Urothelium cell line (cell line): ENCODE measurements at places on chromosomes 3 and 15.

GRCh38 chr3:96779810-96780209 is 34.6 kb upstream of the EPHA6 start:
- no peak for DNase-seq

GRCh38 chr3:193842029-193842798 is 249.2 kb downstream of the OPA1 start:
- no peak for DNase-seq

GRCh38 chr3:97835761-97836160 is 13.9 kb downstream of the CRYBG3 start:
- no peak for DNase-seq

- DNase-seq, result peak; percentile 74
These were observed 95.7 kb upstream of the C3orf80 start for GRCh38 chr3:160129459-160130061.

- no peak for DNase-seq
These were observed 376.3 kb downstream of the LPP start for GRCh38 chr3:188530226-188530625.

DNA sequence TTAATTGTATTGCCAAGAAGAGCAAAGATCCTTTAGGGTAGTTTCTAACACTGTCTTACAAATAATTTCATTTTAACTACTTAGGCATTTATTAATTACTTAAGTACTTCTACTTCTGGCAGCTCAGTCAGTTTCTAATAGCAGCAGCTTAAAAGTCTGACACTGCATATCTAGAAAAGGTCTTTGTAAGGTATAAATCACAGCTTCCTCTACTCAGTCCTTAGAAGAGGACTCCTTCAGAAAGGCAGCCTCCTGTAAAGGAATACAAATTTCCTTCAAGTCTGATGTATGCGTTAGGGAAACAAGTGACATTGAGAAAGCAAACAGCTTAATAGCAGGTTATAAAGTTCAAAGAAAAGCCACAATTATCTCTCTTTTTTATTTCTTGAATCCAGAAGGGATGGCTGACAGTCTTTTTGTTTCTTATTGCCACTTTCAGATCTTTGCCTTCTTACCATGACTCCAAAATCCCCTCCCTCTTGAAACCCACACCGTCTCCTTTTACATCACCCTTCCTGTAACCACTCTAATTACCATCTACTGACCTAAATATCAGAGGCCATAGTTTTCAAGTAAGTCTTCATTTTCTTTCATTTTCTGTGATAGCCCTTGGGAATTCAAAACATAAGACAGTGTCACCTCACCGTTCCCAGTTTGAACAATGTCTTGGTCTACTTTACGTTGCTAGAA is 109.5 kb downstream of the CGGBP1 start:
- no peak for DNase-seq

DNA sequence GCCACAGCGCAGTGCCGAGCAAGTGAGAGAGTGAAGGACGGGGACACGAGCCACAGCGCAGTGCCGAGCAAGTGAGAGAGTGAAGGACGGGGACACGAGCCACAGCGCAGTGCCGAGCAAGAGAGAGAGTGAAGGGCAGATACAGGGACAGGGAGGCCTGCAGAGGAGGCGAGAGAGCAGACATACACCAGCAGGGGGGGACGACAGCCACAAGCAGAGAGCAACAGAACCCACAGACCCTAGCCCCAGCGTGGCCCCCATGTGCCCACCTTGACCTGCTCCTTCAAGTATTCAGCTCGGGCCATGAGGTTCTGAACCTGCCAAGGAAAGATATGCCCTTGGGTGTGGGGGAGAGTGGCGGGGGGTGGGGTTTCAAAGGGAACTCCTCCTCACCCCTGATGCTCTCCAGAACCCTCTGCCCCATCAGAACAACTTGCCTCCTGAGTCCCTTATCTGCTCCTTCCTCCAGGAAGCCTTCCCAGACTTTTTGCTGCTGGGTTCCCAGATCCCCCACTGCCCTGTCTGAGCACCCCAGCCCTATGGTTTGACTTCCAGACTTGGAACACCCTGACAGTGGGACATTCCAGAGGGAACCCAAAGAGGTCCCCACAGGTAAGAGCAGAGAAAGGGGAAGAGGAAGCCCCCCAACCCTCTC is 5.3 kb downstream of the ULK3 start:
- no peak for DNase-seq

- peak; percentile 76 for DNase-seq
These were observed 69.3 kb downstream of the NTRK3 start for GRCh38 chr15:88187195-88187594.

GRCh38 chr3:84299329-84299728 is 659.5 kb upstream of the CADM2 start:
- DNase-seq, result no peak

DNA sequence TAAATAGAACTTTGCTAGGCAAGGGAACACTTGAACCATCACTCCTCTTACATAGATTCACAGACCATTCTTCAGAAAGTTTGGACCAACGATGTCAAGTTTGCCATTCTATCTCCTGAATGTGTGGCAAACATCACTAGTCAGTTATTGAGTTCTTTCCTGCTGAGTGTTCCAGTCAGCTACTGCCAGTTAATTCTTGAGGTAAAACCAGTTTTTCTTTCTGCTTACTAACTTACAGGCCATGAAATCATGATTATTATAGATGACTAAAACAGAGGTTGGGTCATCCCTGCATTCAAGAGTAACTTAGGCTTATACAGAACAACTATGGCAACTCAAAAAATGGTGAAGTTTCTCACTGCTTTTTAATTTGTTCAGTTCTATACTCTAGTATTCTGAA is 88.2 kb downstream of the AP4E1 start:
- DNase-seq, result no peak

GRCh38 chr3:195366200-195366925 is 76.5 kb downstream of the ACAP2 start:
- no peak for DNase-seq

- DNase-seq, result no peak
These were observed 419.5 kb upstream of the C2CD4B start for GRCh38 chr15:62584301-62585235.

GRCh38 chr3:179512378-179512777 is 50.3 kb upstream of the ACTL6A start:
- no peak for DNase-seq

- DNase-seq, result no peak
These were observed 75.2 kb downstream of the CHSY1 start for GRCh38 chr15:101176625-101177024.

GRCh38 chr3:42980209-42980608 is 1.1 kb downstream of the GASK1A start:
- no peak for DNase-seq

DNA sequence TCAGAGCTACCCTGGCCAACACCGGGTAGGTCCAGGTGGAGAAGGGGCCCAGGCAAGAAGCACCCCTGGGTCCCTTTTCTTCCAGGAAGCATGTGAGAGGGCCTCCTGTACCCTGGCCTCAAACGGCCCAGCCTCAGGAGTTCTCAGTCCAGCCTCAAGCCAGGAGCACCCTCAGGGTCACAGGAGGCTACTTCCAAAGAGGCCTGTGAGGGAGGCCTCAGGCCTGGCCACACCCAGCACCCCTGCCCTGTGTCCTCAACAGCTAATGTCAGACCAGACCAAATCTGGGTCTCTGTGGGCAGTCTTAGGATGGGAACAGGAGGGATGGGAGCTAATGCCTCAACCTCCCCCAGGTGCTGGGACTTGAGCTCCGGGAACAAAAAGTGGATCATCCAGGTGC is 23.5 kb downstream of the PTH1R start:
- no peak for DNase-seq

GRCh38 chr3:61268644-61269043 is 17.4 kb upstream of the FHIT start:
- DNase-seq, result no peak

DNA sequence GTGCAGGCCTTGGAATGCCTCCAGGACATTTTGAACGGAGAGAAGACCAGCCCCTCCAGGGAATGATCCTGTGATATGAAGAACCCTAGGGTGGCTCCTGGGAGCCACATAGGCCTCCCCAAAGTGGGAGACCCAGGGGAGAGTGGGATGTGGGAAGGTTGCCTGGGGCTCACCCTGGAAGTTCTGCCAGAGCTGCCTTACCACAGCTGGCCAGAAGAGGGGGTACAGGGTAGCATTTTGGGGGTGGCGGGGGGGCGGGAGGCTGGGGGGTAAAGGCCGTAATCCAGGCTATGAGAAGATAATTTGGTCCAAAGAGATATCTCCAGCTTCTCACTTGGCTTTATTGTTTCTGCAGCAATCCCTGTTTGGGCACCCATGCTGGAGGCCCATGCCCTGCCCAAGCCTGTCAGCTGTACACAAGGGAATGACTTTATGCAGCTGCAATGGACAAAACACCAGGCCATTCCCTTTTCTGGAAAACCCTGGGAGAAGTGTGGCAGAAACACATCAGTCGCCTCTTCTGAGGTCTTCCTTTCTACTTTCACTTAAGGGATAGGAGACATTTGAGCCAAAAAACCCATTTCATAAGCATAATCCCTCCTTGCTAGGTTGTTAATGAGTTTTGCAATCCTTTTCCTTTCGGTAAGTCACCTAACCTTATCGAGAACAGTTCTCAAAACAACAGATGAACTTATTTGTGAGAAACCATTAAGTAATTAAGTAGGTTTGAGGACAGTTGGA is 11.0 kb upstream of the MUSTN1 start:
- no peak for DNase-seq

GRCh38 chr3:99108508-99108907 is 207.0 kb upstream of the DCBLD2 start:
- peak; percentile 74 for DNase-seq

DNA sequence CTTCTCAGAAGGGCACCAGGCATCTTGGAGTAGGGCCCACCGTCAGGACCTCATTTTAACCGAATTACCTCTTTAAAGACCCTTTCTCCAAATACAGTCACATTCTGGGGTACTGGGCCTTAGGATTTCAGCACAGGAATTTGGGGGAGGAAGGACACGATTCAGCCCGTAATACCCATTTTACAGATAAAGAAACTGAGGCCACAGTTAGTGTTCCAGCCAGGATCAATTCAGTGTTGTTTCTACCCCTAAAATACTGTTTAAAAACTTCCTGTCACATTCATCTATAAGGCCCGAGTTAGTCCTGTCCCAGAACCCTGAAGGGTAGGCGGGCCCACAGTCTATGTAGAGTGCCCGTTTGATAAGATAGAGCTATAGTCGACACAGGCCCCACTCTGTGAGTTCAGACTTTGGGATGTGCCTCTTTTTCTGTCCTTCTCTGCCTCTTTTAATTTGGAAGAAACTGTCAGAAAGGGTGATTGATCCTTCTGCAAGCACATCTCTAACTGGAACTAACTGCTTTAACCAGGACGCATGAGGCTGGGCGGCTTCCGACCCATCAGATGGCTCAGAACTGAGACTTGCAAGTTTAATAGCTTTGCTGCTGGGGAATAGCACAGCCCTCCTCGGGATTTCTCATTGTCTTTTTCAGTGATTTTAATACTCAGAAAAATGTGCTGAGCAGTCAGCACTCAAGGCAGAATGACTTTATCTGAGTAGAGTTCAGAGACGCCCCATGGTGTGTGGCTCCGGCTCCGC is 19.5 kb downstream of the BFSP2 start:
- no peak for DNase-seq

DNA sequence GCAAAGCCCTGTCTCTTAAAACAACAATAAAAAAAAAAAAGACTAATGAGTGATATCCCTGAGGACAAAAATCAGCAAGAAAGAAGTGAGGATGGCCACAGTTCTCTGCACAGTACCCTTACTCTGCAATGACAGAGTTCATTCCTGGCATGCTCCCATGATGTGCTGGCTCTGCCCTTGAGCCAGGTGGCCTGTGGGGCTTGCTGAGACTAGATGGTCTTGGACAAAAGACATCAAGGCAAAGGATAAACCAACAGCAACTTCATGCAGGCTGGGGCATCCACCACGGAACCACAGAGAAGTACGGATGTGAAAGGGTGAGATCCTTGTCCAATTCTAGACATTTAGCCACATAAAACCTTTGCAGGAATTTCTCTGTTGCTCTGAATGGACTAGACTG is 12.7 kb downstream of the MGLL start:
- DNase-seq, result no peak

DNA sequence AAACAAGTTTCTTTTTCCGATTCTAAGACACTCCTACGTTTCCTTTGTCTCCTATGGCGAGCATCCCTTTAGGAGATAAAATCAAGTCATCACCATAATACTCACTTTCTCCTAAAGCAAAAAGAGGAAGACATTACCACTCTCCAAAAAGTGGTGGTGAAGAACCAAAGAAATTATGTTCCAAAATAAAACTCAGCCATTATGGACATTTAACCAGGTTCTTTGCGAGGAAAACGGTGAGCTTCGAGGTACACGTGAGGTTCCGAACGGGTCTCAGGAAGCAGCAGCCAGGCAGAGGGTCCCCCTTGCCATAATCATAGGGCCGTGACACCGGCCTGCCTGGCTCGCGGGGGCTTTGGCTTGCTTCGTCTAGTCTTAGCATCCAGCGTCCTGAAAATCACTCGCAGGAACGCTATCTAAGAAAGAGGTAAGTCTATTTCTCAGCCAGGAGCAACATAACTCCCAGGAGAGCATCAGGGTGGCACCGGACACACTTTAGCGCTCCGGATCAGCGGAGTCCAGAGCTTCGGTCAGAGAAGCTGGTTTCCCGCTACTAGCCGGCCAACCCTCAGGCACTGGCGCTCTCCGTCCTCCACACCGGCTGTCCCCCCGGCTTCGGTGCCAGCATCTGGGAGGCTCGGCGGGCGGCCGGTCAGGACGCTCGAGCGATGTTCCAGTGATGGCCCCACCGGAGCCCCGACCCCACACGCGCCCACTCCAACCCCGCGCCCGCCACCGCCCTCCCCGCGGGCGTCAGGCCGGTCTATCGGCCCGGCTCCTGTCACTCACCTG is 581 bp downstream of the IP6K1 start:
- DNase-seq, result peak; percentile 49

GRCh38 chr15:85840079-85840801 is 45.5 kb upstream of the KLHL25 start:
- DNase-seq, result peak; percentile 91

DNA sequence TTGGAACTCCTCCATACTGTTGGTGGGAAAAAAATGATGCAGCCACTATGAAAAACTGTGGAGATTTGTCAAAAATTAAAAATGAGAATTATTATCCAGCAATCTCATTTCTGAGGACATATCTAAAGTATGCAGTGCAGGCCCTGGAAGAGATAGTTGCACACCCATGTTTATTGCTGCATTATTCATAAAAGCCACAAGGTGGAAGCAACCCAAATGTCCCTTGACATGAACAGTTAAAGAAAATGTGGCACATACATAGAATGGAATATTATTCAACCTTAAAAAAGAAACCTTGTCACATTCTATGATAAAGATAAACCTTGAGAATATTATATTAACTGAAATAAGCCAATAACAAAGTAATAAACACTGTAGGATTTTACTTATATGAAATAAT is 80.9 kb upstream of the ARHGEF26 start:
- DNase-seq, result no peak

DNA sequence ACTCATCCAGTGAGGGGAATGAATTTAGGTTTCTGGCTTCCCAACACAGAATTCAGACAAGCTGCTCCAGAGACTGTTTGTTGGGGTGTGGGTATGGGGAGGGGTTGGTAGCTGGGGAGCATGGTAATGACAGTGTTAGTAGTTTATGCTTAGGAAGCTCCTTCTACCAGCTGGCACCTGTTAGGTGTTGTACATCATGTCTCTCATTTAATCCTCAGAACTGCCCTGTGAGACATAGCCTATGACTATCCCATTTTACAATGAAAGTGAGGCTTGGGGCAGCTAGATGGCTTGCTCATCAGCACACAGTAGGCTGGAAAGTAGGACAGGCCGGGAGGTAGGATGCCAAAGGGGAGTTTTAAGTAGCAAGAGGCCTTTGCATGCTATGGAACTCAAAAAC is 2.5 kb downstream of the EIF4E3 start:
- DNase-seq, result no peak
